Thoracic aorta (tissue), 2 donors: ENCODE measurements at places on chromosomes 1 and 21.

- no peak for DNase-seq
Measured at GRCh38 chr21:46001821-46002681, 20.5 kb downstream of the COL6A1 start.

- no peak for DNase-seq
Measured at GRCh38 chr1:34500451-34500850, 254.4 kb upstream of the GJB5 start.

GRCh38 chr21:31329456-31330143 is 14.5 kb downstream of the TIAM1 start:
- DNase-seq, result no peak

GRCh38 chr1:222375701-222376100 is 172.2 kb downstream of the HHIPL2 start:
- DNase-seq, result no peak

GRCh38 chr1:67051196-67051595 is 2.8 kb downstream of the SLC35D1 start:
- DNase-seq, result no peak

GRCh38 chr1:63623952-63624351 is 30.7 kb downstream of the PGM1 start:
- DNase-seq, result no peak

- DNase-seq, result no peak
Measured at GRCh38 chr1:227453631-227454355, 109.6 kb upstream of the ZNF678 start.

- no peak for DNase-seq
Measured at GRCh38 chr1:36203027-36203553, 21.2 kb upstream of the THRAP3 start.

- DNase-seq, result no peak
Measured at GRCh38 chr1:53376041-53376461, 48.2 kb upstream of the LRP8 start.
